Activated CD8-positive, alpha-beta memory T cell treated with anti-CD3 and anti-CD28 coated beads, Interleukin-2, amount 50 U/mL, for 48 hours (primary cell): ENCODE measurements at places on chromosomes 12 and 14.

DNA sequence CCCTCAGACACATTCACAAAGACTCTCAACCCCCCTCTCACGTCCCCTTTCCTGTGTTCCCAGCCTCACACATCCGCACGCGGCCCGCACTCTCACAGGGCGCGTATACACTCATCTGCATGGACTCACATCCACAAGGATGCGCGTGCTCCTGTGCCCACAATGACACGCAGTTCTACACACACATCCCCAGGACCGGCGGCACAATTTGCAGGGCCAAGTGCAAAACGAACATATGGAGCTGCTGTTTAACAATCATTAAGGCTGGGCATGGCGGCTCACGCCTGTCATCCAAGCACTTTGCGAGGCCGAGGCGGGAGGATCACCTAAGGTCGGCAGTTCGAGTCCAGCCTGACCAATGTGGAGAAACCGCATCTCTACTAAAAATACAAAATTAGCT, 36.4 kb upstream of the EML1 start:
- DNase-seq, result no peak

DNA sequence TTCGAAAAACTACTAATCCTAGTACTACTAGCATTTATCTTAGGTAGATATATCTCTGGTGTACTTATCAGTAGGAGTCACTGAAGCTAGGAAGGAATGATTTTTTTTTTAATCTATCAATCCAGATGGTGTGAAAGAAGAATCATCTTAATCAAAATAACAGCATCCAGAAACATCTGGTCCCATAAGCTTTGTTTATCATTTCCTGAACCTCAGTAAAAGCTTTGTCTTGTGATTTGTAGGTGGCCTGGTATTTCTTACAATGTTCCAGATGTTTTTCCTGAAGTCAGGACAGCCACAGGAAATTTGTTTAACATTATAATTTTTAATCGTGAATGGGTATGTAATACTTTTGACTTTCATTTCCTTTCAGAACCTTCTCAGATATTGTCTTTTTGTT, 28.0 kb upstream of the LUM start:
- no peak for DNase-seq

- no peak for DNase-seq
These were observed 3.7 kb downstream of the ANG start for GRCh38 chr14:20692116-20692751.

DNA sequence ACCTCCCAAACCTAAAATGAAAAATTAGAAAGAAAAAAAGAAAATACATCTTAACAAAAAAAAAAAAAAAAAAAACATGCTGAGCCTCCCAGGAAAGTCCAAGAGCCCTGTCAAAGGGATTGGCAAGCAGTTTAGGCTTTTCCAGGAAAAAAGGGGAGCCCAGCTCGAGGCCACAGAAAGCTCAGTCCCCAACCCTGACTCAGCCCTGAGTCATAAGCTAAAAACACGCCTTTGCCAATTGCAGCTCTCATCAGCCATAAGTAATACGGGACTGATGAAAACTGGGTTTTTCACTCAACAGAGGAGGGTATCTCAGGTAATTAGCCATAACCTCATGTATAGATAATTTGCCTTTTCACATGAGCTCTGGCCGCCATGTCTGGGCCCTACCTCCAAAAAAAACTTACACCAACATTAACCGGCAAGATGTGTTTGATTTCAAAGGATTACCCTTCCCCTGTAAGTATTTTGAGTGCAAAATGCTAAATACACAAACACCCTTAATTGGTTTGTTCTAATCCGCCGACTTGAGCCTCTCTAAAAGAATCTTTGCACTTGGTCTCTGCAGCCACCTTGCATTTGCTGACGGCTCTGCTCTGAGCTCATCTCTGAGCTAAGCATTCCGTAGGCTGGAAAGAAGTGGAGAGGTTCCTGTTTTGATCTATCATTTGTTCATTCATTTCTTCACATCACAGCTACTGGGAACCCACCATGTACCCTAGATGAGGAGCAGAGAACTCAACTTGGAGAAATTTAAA, 319.2 kb downstream of the BCL11B start:
- peak; percentile 51 for DNase-seq

GRCh38 chr12:6310771-6311610, 509 bp downstream of the PLEKHG6 start:
- DNase-seq, result no peak

- no peak for DNase-seq
These were observed 77.6 kb upstream of the FUT8 start for GRCh38 chr14:65334765-65335410.

GRCh38 chr12:100868487-100868886, 73.9 kb downstream of the ANO4 start:
- no peak for DNase-seq

DNA sequence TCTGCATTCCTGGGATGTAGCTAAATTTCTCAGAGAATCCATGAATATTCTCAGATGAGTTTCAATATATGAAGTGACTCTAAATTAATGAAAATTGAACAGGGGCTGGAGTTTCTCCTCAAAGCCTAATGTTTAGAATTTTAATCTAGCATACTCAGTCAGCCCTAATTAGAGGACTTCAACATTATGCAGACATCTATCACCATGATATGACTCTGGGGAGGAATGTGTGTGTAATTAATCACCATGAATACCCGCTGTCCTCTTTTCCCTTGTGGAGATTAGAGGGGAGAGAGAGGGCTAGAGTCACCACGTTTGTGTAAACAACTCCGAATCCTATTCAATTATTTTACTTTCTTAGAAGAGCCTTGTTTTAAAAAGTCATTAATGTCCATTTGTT, 698.6 kb upstream of the MDGA2 start:
- no peak for DNase-seq

DNA sequence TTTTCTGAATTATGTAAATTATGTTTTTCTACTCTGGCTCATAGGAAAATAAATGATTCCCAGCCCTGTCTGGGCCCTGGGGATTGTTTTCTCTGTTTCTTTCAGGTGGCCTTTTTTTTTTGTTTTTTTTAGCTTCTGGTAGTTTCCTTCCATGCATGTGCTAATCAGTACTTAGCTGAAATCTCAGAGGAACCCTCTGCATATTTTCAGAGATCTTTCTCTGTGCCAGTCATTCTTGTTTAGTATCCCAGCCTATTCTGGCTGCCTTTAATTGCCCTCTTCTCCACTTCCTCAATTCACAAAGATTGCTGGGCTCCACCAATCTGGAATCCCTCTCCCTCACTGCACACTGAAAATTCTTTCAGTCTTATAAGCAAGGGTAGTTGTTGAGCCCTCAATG, 46.9 kb downstream of the CNOT2 start:
- DNase-seq, result no peak

GRCh38 chr14:91332986-91333649, 84.5 kb downstream of the CCDC88C start:
- DNase-seq, result no peak

DNA sequence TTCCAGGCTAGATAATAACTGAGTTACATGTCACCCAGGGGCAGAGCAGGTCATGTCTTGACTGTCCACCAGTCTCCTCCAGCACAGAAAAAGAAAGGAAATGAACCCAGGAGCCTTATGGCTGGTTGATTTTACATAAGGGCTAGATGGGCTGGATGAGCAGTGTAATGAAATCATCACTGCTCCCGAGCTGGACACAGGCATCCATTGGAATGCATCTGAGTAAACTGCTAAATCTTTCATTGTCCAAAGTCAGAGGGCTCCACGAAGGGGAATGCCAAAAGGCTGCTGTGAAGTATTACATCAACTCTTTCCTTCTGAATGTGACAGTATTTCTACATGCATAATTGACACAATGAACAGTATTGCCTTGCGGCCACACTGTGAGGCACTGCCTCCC, 30.1 kb upstream of the TSPAN11 start:
- DNase-seq, result no peak
